ENCODE measurements at places on chromosomes 2 and 18. TPM values are rescaled to one million over a fixed set of nuclear protein-coding genes. Genes with fewer than 3 reads are reported as not detected.

RBM44 gene
- under 0.01 TPM for total RNA-seq

DNA sequence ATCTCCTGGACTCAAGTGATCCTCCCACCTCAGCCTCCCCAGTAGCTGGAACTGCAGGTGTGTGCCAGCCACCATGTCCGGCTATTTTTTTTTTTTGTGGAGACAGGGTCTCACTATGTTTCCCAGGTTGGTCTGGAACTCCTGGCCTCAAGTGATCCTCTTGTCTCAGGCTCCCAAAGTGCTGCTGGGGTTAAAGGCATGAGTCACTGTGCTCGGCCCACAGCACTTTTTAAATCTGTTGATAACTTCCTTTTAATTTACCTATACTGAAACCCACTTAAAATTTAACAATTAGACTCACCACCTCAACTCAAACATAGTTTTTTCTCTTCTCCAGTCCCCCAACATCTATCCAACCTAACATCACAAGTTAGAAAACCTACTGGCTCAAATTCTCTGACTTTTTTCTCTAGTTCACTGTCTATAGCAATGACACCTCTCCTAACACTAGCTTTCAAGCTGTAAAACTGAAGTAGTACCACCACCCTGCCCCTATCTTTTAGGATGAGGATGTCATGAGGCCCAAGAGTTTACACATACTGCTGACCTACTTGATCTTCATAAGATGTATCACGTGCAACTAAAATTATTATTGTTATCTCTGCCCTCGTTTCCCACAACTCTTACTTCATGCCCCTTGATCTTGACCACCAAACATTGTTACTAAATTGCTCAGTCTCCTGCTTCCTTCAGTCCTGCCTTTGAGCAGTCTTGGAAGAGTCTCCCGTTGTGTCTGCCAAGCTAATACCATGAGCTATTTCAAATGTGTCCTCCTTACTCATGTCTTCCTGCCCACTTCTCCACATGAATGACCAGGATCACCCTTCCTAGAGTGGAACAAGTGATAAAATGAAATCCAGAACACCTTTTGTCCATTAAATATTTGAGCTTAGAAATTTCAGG lies 142.3 kb upstream of the ZFP36L2 start:
- H3K36me3 ChIP-seq = no peaks in the 10 kb centered on the region
- H3K27ac ChIP-seq = peak overlapping the region; percentile 56
- no peaks in the 10 kb centered on the region for H3K27me3 ChIP-seq
- H3K4me1 ChIP-seq = peaks cover 7% of the 10 kb centered on the region
- no peak overlapping the region for H3K4me3 ChIP-seq

DNA sequence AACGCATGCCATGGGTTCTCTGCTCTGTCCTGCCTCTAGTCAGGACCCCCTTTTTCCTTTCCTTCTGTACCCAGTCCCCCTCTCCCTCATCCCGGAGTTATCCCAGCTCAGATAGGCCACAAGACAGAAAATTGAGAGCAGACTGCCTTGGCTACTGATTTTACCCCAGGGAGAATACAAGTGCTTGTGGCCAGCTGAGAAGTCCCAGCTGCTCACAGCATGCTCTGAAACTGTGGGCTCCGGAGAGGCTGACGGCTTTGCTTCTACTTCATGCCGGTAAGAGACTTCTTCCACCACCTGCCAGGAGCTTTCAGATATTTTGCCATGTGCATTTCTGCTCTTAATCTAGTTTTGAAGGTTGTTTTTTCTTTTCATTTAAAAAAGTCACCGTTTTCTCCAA lies 20.0 kb upstream of the SIX2 start:
- H3K27ac ChIP-seq = no peak overlapping the region
- DNase-seq = no peak
- no peaks in the 10 kb centered on the region for H3K27me3 ChIP-seq
- no peaks in the 10 kb centered on the region for H3K36me3 ChIP-seq
- no peaks in the 10 kb centered on the region for H3K4me1 ChIP-seq

CAPN10 gene
- total RNA-seq = 39.6 TPM

GRCh38 chr18:76382275-76382674 lies 112.8 kb downstream of the ZNF516 start:
- peak; percentile 27 for DNase-seq
- H3K36me3 ChIP-seq = no peaks in the 10 kb centered on the region
- peak overlapping the region; percentile 25 for H3K27ac ChIP-seq
- H3K4me1 ChIP-seq = no peaks in the 10 kb centered on the region
- no peaks in the 10 kb centered on the region for H3K27me3 ChIP-seq

GRCh38 chr18:37540424-37541138 lies 25.0 kb downstream of the CELF4 start:
- H3K27ac ChIP-seq = no peak overlapping the region
- H3K36me3 ChIP-seq = no peaks in the 10 kb centered on the region
- no peaks in the 10 kb centered on the region for H3K27me3 ChIP-seq
- DNase-seq = no peak

DNA sequence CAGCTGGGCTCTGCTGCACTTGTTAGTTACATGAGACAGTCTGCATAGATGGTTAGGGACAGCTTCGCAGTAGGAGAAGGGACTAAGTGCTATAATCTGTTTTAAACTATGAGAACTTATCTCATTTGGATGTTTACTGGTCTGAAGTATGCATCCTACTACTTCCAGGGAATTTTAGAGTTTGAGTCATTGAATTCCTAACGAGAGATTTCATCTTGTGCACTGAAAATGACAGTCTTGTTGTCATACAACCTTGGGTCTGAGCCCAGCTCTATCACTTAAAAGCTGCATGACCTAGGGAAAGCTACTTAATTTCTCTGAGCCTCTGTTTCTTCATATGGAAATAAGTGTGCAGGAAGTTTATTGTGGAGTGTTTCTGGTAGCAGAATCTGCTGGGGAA lies 78.4 kb downstream of the TRIM43 start:
- H3K36me3 ChIP-seq = no peaks in the 10 kb centered on the region
- no peak overlapping the region for H3K4me3 ChIP-seq
- H3K27ac ChIP-seq = no peak overlapping the region
- H3K4me1 ChIP-seq = no peaks in the 10 kb centered on the region
- H3K27me3 ChIP-seq = no peaks in the 10 kb centered on the region

GPR39 gene
- 6.8 TPM for total RNA-seq
